ENCODE measurements at places on chromosomes 16 and 17. TPM values are rescaled to one million over a fixed set of nuclear protein-coding genes. Genes with fewer than 3 reads are reported as not detected.

Gene CD300C
- 2.7 TPM for total RNA-seq

Gene PFAS
- total RNA-seq: 15.8 TPM

Gene HLF
- total RNA-seq: 68.1 TPM

Gene AATK
- total RNA-seq: 1.2 TPM

Gene ASGR1
- 624 TPM for total RNA-seq

Gene MEFV
- 1.7 TPM for total RNA-seq

Gene NPIPB13
- total RNA-seq: 9.2 TPM

Gene C17orf78
- not detected for total RNA-seq

Gene RABEP1
- 22.1 TPM for total RNA-seq

Gene CACNB1
- 1.3 TPM for total RNA-seq

Gene TNFSF12
- 11.6 TPM for total RNA-seq

Gene C16orf96
- total RNA-seq: 0.24 TPM

Gene ZFPM1
- total RNA-seq: 15.5 TPM

Gene TAT
- total RNA-seq: 3,026 TPM

Gene NPIPB6
- 0.56 TPM for total RNA-seq

Gene SLC4A1
- total RNA-seq: 6.2 TPM

Gene SLC25A11
- total RNA-seq: 64.2 TPM

DNA sequence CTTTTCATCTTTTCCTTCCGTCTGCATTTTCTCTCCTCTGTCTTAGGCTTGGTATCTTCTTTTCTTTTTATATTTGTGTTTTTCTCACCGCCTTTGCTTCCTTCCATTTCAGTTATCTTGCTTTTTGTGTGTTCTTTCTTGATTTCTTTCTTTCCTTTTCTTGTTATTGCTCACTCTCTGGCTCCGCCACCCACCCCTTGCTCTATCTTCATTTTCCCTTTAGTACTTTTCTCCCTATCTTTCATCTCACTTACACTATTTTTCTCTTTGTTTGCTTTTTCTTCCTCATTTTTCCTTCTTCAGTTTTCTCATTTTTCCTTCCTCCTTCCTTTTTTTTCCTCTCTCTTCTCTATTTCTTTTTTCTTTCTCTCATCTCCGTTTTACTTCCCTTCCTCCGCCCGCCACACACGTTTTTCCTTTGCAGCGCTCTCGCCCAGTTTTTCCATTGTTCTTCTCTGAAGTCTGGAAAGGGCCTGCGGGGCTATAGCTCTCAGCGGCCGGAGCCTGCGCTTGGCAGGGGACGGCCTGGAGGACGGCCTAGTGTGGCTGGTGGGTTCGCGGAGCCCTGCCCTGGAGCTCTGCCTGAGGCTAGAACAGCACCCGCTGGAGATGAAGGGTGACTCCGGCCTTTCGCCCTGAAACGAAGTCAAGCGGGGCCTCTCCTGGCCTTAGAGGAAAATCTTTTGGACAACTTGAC, 5.2 kb upstream of the HOXB13 start:
- H3K36me3 ChIP-seq: no peaks in the 10 kb centered on the region
- no peak overlapping the region for H3K27ac ChIP-seq
- H3K27me3 ChIP-seq: peaks cover 21% of the 10 kb centered on the region
- no peak overlapping the region for H3K4me3 ChIP-seq
- no peak for DNase-seq
- no peaks in the 10 kb centered on the region for H3K4me1 ChIP-seq

DNA sequence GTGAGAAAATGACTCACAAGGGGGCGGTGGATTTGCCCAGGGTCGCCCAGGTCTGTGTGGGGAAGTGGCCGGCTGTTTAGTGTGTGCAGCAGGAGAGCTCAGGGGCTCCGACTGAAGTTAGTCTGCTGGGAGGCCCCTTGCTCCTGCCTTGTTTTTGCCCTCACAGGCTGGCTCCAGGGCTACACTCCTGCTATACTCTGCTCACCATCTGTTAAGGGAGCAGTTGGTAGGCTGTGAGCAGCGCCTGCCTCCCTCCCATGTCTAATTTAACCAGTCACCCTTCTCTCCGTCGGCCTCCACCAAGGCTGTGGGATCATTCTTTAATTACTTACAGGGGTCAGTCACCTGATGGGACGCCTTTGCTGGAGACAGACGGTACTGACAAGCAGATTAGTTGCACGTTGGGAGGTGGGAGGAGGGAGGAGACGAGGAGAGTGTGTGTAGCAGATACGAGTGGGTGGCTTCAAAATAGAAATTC, 35.5 kb downstream of the KSR1 start:
- H3K27me3 ChIP-seq: no peaks in the 10 kb centered on the region
- H3K27ac ChIP-seq: no peak overlapping the region
- peak; percentile 21 for DNase-seq

- no peaks in the 10 kb centered on the region for H3K27me3 ChIP-seq
- no peaks in the 10 kb centered on the region for H3K4me1 ChIP-seq
- DNase-seq: no peak
- H3K36me3 ChIP-seq: no peaks in the 10 kb centered on the region
Measured at GRCh38 chr17:39775031-39775430, 37.3 kb downstream of the GRB7 start.

DNA sequence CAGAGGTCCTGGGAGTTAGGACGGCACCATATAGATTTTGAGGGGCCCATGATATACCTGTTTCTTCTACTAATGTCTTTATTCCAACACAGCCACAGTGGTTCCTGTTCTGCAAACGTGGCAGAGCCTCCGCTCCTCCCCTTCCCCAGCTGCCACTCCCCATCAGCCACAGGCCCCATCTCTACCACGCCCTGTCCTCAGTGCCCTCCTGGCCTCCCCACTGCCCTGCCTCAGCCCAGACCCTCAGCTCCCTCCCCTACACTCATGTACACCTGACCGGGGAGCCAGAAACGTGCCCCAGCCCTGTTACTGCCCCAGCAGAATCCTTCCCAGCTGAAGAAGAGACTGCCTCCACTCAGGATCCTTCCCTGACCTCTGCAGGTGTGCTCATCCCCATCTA, 11.9 kb upstream of the RBFOX3 start:
- H3K4me3 ChIP-seq: no peak overlapping the region
- DNase-seq: peak; percentile 20
- no peaks in the 10 kb centered on the region for H3K36me3 ChIP-seq
- H3K27ac ChIP-seq: no peak overlapping the region
- no peaks in the 10 kb centered on the region for H3K27me3 ChIP-seq
- no peaks in the 10 kb centered on the region for H3K4me1 ChIP-seq

GRCh38 chr16:12461201-12461600, 342.5 kb downstream of the CPPED1 start:
- no peak for DNase-seq
- H3K27ac ChIP-seq: no peak overlapping the region
- no peaks in the 10 kb centered on the region for H3K4me1 ChIP-seq

- no peak overlapping the region for H3K27ac ChIP-seq
- DNase-seq: no peak
- H3K4me1 ChIP-seq: no peaks in the 10 kb centered on the region
- H3K36me3 ChIP-seq: no peaks in the 10 kb centered on the region
- no peaks in the 10 kb centered on the region for H3K27me3 ChIP-seq
Measured at GRCh38 chr16:69077251-69077650, 28.2 kb upstream of the HAS3 start.

DNA sequence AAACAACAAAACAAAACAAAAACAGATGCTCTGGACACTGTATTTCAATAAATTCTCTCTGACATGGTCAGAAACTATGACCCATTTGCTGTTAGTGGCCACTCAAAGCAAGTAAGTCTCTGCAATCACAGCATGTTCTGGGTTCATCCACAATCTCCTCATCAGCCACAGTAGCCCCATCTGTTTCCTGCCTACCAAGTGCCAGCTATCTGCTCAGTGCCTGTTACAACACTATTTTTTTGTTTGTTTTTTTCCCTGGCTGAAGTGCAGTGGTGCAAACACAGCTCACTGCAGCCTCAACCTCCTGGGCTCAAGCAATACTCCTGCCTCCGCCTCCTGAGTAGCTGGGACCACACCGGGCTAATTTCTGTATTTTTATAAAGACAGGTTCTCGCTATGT, 137.9 kb downstream of the SOX9 start:
- no peak overlapping the region for H3K27ac ChIP-seq
- no peak overlapping the region for H3K4me3 ChIP-seq
- H3K36me3 ChIP-seq: no peaks in the 10 kb centered on the region
- DNase-seq: no peak
- peaks cover 3% of the 10 kb centered on the region for H3K27me3 ChIP-seq
- H3K4me1 ChIP-seq: no peaks in the 10 kb centered on the region

DNA sequence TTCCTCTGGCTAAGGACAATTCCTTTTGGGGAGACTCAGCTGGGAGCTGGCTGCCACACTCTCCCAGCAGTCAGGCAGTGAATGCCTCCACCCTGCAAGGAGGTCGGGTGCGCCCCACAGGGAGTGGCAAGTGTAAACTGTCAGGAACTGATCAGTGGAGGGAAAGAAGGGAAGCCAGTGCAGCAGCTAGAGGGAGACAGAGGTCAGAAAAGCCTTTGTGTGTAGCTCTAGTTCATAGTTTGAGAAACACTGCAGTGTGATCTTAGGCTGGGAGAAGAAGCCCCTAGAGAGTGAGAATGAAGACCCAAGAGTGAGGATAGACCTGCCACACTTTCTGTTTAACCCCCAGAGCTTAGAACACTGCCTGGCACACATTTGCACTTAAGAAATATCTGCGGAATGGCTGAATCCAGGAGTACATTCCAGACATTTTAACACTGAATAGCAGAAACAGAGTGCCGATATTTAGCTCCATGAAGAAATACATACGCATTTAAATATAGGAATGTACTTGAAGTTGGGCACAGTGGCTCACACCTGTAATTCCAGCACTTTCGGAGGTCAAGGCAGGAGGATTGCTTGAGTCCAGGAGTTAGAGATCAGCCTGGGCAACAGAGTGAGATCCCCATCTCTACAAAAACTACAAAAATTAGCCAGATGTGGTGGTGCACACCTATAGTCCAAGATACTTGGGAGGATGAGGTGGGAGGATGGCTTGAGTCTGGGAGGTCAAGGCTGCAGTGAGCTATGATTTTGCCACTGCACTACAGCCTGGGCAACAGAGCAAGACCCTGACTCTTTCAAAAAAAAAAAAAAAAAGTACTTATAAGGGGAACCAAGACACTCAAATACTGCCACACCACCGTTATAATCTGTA, 11.1 kb upstream of the SLC5A11 start:
- no peak overlapping the region for H3K27ac ChIP-seq
- no peak overlapping the region for H3K4me3 ChIP-seq
- H3K36me3 ChIP-seq: no peaks in the 10 kb centered on the region

DNA sequence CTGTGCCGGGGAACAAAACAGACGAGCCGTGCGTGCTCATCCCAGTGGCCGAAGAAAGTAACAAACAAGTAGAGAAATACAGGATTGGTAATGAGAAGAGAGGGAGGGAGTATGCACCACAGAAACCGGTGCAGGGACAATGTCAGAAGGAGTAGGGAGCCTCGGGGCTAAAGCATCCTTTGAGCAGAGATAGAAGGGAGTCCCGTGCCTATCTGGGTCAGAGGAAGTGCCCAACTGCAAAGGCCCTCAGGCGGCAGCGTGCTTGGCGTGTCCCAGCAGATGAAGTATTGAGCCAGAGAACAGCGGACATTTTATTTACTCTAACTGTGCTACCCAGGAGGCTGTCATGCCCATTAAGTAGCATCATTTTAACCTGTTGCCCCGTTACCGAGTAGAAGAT, 114.9 kb upstream of the CACNG5 start:
- no peaks in the 10 kb centered on the region for H3K27me3 ChIP-seq
- H3K4me1 ChIP-seq: no peaks in the 10 kb centered on the region
- H3K4me3 ChIP-seq: no peak overlapping the region

GRCh38 chr16:8795818-8796217, 1.6 kb downstream of the TMEM186 start:
- no peak overlapping the region for H3K4me3 ChIP-seq
- H3K27ac ChIP-seq: no peak overlapping the region
- DNase-seq: no peak

DNA sequence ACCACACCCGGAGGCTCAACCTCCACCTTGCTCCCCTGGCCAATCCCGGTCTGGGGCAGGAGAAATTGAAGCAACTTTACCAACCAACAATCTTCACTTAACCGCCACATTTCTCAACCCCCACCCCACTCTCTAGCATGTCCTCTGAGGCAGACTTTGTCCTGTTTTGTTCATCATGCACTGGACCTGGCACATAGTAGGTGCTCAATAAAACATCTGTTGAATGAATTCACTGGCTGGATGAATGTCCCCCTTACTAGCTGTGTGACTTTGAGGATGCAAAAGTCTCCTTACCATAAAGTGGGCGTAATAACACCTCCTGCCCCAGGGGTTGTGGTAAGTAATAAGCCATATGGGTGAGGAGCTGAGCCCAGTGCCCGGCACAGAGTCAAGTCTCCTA, 5.8 kb downstream of the SPPL2C start:
- no peaks in the 10 kb centered on the region for H3K27me3 ChIP-seq
- no peak for DNase-seq
- H3K36me3 ChIP-seq: no peaks in the 10 kb centered on the region

DNA sequence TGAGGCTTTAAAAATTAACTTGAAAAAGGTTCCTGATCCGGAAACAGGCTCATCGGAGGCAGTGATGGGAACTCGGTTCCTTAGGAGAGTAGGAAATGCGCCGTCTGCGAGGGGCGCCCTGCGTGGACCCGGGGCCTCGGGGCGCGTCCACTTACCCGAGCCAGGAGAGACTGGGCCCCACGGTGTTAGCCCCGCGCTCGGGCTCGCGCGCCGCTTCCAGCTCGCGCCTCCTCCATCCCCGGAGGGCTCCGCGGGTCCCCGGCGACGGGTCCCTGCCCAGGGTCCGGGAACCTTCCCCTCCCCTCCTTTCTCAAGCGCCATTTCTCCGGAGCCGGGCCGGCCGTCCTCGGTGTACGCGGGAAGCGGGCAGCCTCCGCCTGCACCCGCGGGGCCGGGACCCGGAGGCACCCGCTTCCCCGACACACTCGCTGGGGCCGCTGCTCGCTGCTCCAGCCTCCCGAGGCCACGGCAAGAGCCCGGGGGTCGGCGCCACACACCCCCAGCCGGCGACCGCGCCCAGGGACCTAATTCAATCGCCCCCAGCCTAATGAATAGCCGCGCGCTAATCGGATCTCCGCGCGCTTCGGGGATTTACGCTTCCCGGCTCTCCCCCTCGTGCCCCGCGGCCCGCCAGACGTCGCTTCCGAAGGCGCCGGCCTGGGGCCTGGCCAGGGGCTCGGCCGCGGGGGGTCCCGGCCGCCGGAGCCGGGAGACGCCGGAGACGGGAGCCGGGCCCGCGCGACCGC, 2.2 kb upstream of the BAHCC1 start:
- no peaks in the 10 kb centered on the region for H3K27me3 ChIP-seq
- H3K4me1 ChIP-seq: peaks cover 34% of the 10 kb centered on the region
- H3K27ac ChIP-seq: peak overlapping the region; percentile 87
- peak overlapping the region; percentile 78 for H3K4me3 ChIP-seq
- no peak for DNase-seq

GRCh38 chr17:38324141-38324697, 19.5 kb downstream of the GPR179 start:
- DNase-seq: peak; percentile 24
- H3K4me3 ChIP-seq: no peak overlapping the region
- no peaks in the 10 kb centered on the region for H3K27me3 ChIP-seq
- no peaks in the 10 kb centered on the region for H3K4me1 ChIP-seq
- H3K36me3 ChIP-seq: peaks cover 8% of the 10 kb centered on the region

- H3K27ac ChIP-seq: no peak overlapping the region
- H3K27me3 ChIP-seq: no peaks in the 10 kb centered on the region
- H3K4me1 ChIP-seq: no peaks in the 10 kb centered on the region
- no peak for DNase-seq
Measured at GRCh38 chr17:80812362-80813088, 179.1 kb upstream of the CHMP6 start.

GRCh38 chr17:41678907-41679739, 9.6 kb upstream of the EIF1 start:
- peak overlapping the region; percentile 22 for H3K4me3 ChIP-seq
- H3K4me1 ChIP-seq: no peaks in the 10 kb centered on the region
- H3K27ac ChIP-seq: peak overlapping the region; percentile 84
- no peaks in the 10 kb centered on the region for H3K27me3 ChIP-seq
- no peaks in the 10 kb centered on the region for H3K36me3 ChIP-seq

All from right lobe of liver (tissue), 6 donors.